Posterior vena cava (tissue), 2 donors: ENCODE measurements at places on chromosomes 7 and 10. TPM values are rescaled to one million over a fixed set of nuclear protein-coding genes. Genes with fewer than 3 reads are reported as not detected.

The FAM131B gene
- 1.1 TPM for total RNA-seq

DNA sequence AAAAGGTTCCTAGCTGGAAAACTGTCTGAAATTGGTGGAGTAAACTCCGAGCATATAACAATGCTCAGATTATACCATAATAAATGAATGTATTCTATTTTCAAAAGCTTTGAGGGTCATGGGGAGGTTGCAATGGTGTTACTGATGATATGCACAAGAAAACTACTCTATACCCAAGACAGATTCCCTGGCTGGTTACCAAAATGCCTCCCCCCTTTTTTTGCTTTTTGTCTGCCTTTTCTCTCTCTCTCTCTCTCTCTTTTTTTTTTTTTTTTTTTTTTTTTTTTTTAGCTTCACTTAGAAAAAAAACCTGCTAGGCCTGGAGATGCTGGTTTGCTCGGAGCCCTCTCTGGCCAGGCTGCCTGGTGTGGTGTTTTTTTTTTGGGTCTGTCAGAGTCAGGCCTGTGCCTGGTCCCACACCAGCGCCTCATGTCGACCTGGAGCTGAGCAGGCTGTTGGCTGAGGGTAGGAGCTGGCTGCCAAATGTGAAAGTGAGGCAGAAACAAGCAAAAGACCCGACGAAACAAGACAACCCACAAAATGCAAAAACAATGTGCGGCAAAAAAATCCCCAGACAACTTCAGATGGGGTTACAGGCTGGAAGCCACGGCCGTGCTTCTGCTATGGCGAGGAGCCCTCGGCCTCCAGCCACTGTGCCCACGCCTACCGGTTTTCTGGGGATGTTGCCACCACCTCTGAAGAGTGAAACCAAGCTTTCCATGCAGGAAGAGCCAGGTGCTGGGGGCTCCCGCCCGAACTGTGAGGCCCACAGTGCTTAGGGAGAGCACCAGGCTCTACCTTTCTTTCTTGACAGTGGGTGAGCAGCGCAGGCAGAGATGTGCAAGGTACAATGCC, 59.9 kb upstream of the EFCAB10 start:
- peak; percentile 62 for DNase-seq

The BRAT1 gene
- total RNA-seq: 16.3 TPM

DNA sequence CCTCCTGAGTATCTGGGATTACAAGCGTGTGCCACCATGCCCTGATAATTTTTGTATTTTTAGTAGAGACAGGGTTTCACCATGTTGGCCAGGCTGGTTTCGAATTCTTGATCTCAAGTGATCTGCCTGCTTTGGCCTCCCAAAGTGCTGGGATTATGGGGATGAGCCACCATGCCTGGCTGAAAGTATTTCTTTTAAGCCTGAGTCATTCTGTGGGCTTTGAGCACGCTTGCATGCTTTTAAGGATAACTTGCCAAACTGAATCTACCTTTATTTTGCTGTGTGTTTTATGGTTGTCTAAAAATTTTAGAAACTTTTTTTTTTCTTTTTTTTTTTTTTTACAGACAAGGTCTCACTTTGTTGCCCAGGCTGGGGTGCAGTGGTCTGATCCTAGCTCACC, 33.2 kb downstream of the CNNM2 start:
- DNase-seq: no peak

The INSYN2A gene
- 0.14 TPM for total RNA-seq

DNA sequence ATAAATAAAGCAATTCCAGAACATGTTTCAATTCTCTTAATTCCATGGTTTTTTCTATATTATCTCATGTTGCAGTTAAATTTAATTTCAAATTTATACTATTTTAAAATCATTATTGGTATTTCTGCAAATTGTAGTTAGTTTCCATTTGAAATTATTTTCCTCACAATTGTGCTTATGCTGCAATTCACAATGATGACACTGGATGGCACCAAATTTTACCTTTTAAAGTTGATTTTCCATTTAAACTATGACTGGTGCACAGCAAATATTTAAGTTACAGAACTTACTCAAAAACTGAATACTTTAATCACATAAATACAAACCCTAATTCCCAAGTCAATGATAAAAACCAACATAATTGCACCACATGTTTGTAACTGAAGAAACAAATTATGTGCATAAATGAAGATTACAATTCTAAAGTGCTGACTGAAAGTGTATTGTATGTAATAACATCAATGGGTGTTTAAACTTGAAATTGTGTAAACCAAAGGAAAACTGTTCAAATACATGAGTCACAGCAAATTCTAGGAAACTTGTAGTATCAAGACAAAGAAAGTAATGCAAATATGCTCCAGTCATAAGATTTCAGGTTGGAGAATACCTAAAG, 75.3 kb upstream of the AASS start:
- DNase-seq: no peak

DNA sequence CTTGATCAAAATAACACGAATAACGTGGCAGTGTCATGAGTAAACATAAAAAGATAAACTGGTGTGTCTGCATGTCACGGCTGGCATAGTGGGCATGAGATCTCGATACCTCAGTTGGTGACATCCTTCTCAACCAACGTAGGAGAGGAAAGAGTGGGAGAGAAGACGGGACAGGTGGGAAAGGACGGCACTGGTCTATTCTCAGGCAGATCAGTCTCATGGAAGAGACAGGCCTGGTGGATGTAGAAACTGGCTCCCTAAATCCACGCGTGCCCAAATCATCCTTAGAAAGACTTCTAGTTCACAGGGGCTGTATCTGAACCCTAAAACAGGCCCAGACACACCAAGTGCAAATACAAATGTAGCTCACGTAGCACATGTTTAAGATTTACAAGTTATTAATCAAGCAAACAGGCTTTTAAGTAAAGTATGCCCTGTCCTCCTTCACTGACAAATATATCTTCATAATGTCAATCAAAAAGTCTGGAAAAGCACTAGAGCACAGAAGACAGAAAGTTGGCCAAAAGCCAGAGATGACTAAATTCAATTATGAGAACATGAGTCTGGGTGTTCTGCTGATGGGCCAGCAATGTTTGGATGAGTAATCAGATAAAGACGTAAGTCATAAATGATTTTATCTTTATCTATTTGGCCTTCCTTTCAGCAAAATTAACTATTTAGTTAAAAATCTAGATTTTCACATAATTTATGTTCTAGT, 56.3 kb downstream of the SFMBT2 start:
- DNase-seq: no peak

DNA sequence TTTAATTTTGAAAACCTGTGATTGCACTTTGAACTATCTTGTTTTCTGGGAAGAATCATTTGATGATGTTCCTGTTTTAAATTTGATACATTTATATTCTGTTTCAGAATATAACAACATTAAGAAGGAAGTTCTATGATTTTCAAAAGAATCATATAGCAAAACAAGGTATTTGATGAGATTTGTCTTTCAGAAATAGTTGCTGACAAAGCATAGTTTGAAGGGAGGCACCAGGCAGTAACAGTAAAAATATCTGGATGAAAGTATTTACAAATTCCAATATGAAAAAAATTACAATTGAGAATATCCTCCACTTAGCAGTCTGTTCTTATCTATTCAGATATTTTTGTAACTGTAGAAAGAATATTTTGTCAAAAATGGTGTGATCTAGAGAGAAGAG, 266.1 kb upstream of the CSTF2T start:
- no peak for DNase-seq

GRCh38 chr10:118732245-118733165, 22.3 kb downstream of the CACUL1 start:
- DNase-seq: no peak

DNA sequence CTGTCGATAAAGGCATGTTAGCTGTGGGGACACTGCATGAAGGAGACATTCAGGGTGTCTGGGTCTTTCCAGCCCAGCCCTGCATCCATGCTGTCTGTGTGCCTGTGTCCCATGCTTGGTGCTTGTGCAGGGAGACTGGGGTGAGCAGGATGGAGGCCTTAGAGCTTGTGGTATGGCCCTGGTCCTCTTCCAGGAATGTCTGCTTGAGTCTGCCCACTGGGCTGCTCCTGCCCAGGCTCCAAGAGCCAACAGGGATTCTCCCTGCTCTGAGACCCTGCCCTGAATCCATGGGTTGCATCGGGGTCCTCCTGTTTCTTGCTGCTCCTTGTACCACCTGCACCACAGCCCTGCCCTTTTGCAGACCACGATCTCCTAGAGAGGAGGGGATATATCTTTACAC, 31.4 kb upstream of the ARHGAP22 start:
- DNase-seq: no peak

DNA sequence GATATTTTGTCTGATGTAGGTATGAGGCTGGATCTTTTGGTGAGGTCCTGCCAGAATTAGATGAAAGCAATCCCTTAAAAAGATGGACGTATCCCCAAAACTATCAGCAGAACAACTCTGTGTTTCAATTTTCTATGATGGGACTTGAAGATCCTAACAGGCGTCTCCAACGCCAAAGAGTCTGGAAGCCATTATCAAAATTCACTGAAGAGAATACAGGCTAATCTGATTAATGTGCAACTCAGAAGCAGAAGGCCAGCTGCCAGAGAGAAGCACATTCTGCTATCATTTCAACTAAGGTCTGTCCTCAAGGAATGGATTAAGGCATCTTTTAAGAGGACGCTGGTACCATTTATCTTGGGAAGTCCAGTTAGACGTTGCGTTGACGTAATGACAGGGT, 119.7 kb downstream of the FGFR2 start:
- no peak for DNase-seq

DNA sequence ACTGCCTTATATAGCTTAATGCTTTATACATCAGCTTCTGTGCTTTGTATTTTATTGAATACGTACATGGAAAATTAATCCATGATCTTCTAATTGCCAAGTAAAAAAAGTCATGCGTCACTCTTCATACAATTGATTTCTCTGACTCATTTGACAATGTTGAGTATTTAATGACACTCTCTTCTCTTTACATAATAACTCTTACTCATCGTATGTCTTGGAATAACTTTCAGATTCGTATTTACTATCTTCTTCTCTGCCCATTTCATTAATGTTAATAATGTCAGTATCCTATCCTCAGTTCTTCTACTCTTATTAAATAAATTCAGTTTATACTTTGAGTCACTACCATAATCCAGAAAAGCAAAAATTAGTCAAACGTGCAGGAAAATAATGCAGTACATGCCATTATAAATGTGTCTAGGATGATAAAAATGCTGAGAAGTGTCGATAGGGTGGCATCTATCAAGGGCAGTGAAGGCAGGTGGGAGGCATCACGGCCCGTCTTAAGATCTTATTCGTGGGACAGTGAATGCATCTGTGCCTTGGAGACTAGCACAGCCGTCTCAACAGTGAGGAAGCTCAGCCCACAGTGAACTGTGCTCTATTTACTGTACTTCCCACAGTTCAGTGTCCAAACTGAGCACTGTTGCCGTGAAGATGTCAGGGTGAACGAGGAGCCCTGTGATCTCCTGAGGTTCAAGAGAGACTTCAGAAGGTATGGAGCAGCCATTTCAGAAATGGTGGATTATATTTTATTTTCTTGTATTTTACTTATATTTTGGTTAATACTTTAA, 39.8 kb upstream of the AKR1E2 start:
- no peak for DNase-seq

The OR13A1 gene
- not detected for total RNA-seq

The CXCL12 gene
- 206 TPM for total RNA-seq

The PRKCQ gene
- 0.74 TPM for total RNA-seq

DNA sequence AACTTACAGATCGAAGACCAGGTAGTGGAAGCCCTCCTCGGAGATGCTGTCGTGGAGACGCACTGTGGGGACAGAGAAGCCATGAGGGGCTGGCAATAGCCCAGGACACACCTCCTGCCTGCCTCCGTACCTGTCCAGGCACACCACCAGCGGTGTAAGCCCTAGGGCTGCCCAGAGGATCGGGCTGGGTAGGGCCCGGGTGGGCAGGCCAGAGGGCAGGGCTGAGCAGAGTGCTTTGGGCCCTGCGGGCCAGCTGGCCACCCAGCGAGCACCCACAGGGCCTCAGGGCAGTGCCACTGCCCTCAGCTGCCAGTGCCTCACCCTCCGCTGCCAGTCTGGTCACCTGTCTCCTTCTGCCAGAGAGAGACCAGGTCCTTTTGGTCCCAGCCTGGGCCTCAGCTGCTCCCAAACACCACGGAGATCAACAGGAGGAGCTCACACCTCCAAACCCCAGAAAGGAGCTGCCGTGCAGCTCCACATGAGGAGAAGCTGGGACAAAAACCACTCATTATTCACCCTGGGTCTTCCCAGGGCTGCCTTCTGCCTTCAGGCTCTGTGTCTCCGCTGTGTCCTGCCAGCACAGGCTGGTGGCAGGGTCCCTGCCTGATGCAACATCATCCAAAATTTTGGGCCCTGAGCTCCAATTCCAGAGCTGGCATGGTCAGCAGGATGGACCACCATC, 58.2 kb downstream of the YKT6 start:
- no peak for DNase-seq

The SFTPA1 gene
- total RNA-seq: not detected

DNA sequence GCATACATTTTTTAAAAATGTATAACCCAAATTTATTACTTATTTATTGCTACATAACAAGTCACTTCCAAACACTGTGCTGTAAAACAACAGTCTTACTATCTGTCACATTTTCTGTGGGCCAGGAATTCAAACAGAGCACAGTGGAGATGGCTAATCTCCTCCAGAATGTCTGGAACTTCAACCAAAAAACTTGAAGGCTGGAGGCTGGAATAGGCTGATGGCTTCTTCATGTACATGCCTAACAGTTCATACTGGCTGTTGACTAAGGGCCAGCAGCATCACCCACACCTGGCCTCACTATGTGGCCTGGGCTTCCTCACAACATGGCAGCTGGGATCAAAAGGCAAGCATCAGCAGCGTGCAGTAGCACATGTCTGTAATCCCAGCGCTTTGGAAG, 92.4 kb upstream of the KMT2E start:
- DNase-seq: no peak

GRCh38 chr7:3193379-3194120, 107.5 kb upstream of the SDK1 start:
- peak; percentile 7 for DNase-seq

The CELF2 gene
- 80.6 TPM for total RNA-seq

The CLRN3 gene
- not detected for total RNA-seq

DNA sequence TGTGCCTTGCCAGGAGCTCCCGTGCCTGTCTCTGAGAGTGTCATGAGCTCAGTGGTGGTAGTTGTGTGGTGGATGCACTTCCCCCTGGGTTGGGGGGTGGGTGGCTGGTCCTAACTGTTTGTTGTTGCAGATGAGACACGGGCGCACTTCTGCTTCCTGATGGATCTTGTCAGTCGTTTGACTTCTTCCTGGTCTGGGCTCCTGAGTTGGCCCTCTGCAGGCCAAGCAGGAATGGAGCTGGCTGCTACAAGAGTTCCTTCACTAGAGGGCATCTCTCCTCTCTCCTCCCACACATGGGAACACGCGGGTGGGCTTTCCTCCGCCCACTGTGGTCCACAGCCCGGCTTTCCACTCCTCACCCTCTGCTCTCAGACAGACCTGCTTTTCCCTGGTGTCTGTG, 82.0 kb downstream of the BMS1 start:
- DNase-seq: no peak

The OR6V1 gene
- not detected for total RNA-seq

The ITGB8 gene
- 13.6 TPM for total RNA-seq
